ENCODE measurements at places on chromosomes 2 and 18.

DNA sequence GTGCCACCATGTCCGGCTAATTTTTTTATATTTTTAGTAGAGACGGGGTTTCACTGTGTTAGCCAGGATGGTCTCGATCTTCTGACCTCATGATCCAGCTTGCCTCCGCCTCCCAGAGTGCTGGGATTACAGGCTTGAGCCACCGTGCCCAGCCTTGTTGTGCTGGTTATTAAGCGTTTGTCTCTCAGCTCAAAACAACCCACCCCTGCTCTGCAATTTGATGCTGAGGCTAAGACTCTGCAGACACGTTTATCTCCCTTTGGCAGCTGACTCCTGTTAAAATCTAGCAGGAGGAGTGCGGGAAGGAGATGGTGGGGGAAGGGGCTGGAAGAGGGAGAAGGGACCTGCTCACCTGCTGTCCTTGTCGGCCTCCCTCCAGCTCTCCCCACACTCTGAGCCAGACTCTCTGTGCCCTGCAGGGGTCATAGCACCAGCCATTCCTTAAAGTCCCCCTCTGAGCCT is 29.9 kb upstream of the IMPA2 start:
- no peak for DNase-seq

- DNase-seq: no peak
Observed at GRCh38 chr2:174878537-174879147, 114.4 kb upstream of the CHRNA1 start.

GRCh38 chr18:3525870-3526420 is 76.0 kb downstream of the TGIF1 start:
- DNase-seq: no peak

GRCh38 chr2:165699946-165700345 is 94.1 kb downstream of the GALNT3 start:
- no peak for DNase-seq

- no peak for DNase-seq
Observed at GRCh38 chr2:241770185-241770935, 6.3 kb upstream of the GAL3ST2 start.

- DNase-seq: no peak
Observed at GRCh38 chr2:200650195-200650594, 64.4 kb downstream of the AOX1 start.

- no peak for DNase-seq
Observed at GRCh38 chr2:17600556-17601204, 60.2 kb downstream of the VSNL1 start.

- DNase-seq: no peak
Observed at GRCh38 chr18:79881695-79882094, 69.8 kb downstream of the SLC66A2 start.

DNA sequence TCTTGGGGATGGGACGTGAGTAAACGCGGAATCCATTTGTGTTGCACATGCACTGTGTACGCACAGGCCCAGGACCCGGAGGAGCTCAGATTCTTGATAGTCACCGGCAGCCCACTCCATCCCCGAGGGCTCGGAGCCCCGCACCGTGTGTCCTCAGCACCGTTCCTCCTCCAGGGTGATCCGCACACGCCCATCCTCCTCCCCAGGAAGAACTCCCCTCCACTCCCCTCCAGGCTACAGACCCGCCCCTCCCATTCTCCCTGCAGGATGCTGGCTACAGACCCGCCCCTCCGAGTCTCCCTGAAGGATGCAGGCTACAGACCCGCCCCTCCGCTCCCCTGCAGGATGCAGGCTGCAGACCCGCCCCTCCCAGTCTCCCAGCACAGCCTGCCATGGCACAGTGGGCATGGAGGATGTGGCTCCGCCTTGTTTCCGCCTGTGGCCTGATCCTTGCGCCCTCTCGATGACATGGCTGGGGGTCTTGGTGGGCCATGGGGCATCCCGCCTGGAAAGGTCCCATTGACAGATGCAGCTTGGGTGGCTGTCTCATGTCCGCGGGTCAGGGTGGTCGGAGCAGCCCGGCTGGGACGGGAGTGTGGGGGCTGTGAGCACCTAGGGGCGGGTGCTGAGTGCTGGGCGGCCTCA is 14.1 kb downstream of the CTDP1 start:
- no peak for DNase-seq

- DNase-seq: no peak
Observed at GRCh38 chr2:73963385-73964120, 21.2 kb upstream of the TET3 start.

GRCh38 chr2:37415128-37415820 is 70.8 kb downstream of the QPCT start:
- DNase-seq: no peak

DNA sequence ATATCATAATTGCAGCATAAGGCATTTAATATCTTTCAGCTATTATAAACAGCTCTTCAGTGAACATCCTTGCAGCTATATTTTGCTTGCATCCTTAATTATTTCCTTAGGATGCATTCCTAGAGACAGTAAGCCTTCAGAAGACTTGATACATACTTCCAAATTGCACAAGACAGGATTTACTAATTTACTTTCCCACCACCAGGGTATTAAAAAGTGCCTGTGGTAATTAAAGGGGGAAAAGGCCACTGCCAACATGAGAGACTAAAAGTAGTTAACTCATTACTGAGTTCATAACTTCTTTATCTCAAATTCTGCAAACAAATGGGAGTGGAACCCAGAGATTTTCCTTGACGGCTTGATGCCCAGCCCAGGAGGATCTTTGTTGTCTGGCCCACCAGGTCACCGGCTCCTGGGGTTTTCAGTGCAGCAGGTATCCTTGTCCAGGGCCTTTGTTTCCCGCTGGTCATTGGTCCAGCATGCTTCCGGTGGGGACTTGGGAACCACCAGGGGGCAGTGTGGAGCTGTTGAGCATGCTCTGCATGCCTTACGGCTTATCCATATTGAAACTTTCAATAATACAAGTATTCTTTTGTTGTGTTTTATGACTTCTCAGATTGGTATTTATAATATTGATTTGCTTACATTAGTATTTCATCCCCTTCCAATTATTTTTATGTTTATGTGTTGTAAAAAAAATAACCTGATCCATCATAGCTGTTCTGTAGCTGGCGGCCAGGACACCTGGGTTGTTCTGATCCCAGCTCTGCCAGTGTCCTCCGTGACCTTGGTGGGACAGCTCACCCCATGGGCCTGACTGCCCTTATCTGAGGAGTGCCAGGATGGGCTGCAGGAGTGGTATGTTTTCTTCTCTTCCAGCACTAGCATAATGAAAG is 61.4 kb downstream of the TGOLN2 start:
- DNase-seq: peak; percentile 41

GRCh38 chr2:234691968-234692955 is 195.4 kb upstream of the ARL4C start:
- no peak for DNase-seq

GRCh38 chr2:23269747-23270146 is 115.2 kb upstream of the KLHL29 start:
- DNase-seq: no peak

DNA sequence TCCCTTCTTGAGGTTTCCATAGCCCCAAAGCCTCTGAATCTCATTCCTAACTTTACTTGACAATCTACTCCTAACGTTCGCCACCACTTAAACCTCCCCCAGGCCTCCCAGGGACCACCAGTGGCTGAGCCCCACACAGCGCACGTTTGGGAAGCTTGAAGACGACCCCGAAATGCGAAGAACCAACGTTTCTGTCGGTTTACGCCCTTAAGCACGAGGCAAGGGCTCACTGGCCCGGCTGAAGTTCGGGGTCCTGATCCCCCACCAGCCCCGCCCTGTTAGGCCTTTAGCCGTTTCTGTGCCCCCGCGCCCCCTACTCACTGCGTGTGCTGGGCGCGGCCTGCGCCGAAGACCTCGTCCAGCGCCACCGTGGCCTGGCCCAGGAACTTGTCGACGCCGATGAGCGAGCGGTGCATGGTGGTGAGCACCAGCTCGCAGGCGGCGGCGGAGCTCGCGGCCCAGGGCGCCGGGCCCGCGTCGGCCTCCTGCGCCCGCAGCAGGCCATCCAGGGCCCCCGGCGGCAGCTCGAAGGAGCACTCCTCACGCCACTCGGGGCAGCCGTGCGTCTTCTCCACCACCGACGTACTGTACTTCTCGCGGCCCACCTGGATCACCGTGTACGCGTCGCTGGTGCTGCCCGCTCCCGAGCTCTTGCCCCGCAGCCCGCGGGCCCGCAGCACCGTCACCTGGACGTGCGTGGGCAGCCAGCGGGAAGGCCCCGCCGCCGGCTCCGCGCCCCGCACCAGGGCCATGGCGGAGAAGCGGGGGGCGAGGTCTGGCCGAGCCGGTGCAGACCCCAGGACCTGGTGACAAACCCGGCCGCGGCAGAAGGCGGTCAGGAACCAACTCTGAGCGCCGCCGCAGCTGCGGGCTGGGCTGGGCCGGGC is 479 bp downstream of the RAB11FIP5 start:
- no peak for DNase-seq

DNA sequence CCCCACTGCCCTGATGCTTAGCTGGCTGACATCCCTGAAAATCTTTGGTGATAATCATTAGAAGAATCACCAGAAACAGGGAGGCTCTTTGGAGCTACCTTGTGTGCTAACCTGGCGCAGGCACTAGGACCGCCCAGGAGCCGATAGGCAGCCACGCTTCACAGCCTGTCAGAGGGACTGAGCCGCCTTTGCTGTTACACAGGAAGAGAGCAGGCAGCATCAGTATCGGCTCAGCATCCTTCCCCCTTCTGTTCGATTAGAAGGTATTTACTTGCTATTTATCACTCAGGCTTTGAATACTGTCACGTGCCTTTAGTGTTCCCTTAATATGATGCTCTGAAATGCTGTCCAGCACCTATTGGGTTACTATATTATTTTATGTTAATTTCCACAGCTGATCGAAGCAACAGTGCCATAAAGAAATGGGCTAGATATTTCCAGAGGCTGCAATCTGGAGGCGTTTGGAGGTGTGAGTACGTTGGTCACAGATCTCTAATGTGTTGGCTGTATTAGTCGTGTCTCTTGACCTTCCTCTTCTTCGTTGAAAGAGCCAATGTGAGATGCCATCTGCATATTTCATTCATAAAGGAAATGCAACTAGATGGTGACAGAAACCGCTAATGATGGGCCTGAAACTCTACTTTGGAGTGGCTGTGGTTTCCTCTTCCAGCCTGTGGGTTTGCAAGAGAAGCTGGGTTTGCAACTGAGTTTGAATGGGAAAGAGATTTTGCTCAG is 110.4 kb upstream of the RAB27B start:
- DNase-seq: no peak

GRCh38 chr2:159497256-159497655 is 119.1 kb downstream of the BAZ2B start:
- no peak for DNase-seq

DNA sequence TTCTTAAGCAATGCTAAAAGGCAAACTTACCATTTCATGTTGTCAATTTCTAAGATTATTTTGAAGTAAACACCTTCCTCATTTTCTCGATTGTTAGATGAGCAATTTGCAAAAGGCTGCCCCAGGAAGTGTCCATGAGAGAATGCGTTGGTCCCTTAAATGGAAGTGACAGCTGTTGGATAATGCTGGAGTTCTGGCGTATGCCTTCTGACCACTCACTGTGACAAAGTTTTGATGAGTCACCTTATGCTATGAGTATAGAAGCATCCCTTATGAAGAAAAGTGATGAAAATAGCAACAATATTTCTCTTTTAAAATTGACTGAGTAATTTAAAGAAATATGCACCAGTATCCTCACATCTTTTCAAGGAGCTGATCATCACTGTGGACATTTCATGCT is 1497.5 kb downstream of the DPP10 start:
- no peak for DNase-seq

- no peak for DNase-seq
Observed at GRCh38 chr2:121038031-121038430, 247.0 kb downstream of the TFCP2L1 start.

GRCh38 chr2:205323929-205324328 is 358.4 kb upstream of the NRP2 start:
- no peak for DNase-seq

GRCh38 chr2:10497797-10498251 is 49.7 kb upstream of the ODC1 start:
- no peak for DNase-seq

- no peak for DNase-seq
Observed at GRCh38 chr2:20129331-20130159, 78.1 kb upstream of the LAPTM4A start.

DNA sequence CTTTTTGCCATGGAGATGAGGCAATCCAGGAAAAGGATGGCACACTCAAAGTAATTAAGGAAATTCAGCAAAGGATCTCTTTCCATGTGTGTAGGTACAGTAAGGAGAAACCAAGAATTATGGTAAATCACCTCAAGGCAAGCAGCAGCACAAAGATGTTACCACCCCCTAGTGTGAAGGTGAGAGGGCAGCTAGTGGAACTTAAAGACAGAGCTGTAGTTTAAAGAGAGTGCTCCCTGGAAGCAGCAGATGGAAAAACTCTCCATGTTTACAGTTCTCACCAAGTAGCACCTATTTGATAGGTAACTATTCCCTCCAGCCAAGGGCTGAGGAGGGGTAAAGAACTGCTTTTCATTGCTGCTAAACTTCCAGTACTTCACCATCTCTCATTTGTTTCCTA is 860.4 kb upstream of the CRIM1 start:
- DNase-seq: no peak

GRCh38 chr18:2906704-2907549 is 60.1 kb downstream of the EMILIN2 start:
- DNase-seq: no peak

- no peak for DNase-seq
Observed at GRCh38 chr18:42509750-42510415, 554.8 kb downstream of the PIK3C3 start.

DNA sequence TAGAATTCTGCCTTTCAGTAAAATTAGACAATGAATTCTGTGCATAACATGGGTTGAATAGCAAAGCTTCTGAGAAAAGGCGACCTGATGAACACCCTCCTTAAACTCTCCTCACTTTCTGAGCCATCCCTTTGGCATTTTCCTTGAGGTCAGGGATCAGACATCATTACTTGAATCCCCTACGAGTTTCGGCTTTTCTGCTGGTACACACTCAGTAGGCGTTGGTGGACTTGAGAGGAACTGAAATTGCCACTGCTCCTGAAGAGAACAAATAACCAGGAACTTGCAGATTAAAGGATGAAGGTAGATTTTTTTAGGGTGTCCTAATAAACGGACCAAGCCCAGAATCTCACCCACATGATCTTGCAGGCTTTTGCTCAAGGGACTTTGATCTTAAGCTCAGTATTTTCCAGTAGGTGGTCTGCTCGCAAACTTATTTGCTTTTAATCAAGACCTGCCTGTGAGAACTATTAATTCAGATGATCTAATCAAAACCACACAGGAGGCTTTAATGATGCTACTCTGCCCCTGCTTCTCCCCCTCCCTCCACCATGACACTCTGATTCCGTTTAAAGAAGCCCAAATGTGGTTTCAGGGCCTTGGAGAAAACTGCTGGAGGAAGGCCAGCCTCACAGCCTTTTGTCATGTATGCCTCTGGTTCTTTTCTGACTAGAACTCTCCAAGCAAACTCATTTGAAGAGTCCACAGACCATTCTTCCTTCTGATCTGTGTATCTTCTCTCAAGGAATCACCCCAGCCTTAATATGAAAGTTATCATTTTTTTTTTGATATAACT is 124.9 kb downstream of the PRKCE start:
- no peak for DNase-seq

GRCh38 chr18:44681076-44681970 is 635 bp downstream of the SETBP1 start:
- DNase-seq: no peak

All from Panc1 (cell line).